Amygdala (tissue), 56 donors: ENCODE measurements at places on chromosomes 1 and 21.

GRCh38 chr1:241396747-241397681 lies 40.0 kb upstream of the RGS7 start:
- no peak for DNase-seq

GRCh38 chr1:47984175-47984789 lies 12.9 kb downstream of the TRABD2B start:
- no peak for DNase-seq

DNA sequence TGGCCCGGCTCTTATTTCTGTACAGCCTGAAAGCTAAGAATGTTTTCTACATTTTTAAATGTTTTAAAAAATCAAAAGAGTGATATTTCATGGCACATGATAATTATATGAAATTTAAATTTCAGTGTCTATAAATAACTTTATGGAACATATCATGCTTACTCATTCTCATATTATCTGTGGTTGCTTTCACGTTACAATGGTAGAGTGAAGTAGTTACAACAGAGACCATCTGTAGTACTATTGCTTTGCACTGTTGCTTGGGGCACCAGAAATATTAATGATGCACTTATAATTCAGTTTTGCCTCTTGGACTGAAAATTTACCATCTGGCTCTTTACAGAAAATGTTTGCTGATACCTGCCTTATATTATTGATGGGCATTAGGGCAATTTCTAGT lies 481.6 kb downstream of the PLPP3 start:
- no peak for DNase-seq

- DNase-seq, result no peak
Measured at GRCh38 chr1:183291802-183292514, 105.9 kb downstream of the LAMC2 start.

DNA sequence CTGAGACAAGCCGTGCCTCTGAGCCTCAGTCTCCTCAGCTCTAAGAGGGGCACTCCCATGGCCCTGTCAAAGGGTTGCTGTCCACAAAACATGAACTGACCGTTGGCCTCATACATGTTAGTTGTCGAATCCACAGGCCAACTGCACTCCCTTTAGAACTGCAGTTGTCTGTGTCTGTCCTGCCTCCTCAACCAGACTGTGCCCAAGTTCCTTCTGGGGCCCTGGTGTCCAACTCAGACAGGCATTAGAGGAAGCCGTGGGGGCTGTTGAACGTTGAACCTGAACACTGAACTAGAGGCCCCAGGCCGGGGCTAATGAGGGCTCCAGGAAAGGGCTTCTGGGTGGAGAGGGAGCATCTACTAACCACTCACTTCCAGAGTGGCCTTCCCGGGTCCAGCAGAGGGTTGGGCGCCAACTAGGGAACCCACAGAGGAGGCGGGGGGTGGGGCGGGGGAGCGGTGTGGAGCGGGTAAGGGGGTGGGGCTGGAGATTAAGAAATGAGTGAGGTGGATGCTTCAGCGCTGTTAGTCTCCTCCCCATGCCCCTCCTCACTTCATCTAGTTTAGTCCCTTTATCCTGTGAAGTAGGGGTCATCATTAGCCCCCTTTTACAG lies at the start of gene RAB42:
Gene RAB42 (plus strand): TSS at position 558 of the 613 bp plus-strand sequence. CDS start 247 bp downstream, outside the sequence.
- DNase-seq, result no peak

DNA sequence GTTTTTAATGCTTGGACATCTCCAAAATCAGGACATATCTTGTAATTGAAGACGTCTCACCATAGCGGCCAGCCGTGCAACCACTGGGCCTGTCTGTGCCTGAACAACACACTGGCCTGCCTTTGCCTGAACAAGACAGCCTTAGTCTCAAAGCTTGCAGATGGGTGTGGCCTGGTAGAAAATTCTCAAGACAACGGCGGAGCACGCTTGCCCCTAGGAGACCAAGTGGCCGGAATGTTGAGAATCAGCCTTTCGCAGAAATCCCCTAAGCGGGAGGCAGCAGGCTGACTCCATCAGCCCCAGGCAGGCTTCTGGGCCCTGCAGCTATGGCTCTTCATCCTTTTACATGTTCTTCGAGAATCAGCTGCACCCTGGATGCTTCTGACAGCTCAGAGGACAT lies 98.0 kb upstream of the C1orf174 start:
- no peak for DNase-seq

DNA sequence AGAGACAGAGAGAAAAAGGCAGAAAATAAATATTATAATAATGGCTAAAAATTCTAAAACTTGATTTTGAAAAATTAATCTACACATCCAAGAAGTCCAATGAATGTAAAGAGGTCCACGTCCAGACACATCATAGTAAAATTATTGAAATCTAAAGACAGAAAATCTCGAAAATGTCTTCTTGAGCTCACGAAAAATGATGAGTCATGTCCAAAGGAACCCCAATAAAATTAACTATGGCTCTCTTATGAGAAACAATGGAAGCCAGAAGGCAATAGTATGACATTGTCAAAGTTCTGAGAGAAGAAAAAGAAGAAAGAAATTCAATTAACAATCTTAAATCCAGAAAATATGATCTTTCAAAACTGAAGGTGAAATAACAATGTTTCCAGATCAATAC lies 84.6 kb downstream of the LRRIQ3 start:
- no peak for DNase-seq

DNA sequence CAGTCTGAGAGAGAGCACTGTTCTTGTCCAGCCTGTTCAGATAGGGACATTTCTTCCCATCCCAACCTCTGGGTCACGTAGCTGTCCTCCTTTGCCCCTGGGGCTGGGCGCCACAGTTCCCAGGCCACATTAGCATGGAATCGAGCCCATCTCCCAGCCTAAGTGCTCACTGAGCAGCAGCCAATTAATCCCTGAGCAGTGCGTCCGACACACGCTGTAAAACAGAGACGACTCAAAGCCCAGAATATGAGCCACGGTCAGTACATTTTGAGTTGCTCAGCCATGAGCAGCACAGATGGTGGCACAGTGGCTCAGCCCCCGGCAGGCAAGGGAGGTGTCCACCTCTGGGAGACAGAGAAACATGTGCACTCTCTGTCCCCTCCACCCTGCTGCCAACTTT lies 267.4 kb downstream of the NPHP4 start:
- DNase-seq, result no peak

GRCh38 chr1:76510672-76511557 lies 356.4 kb upstream of the ST6GALNAC5 start:
- DNase-seq, result no peak

GRCh38 chr1:86339014-86339812 lies 56.9 kb downstream of the ODF2L start:
- DNase-seq, result no peak

DNA sequence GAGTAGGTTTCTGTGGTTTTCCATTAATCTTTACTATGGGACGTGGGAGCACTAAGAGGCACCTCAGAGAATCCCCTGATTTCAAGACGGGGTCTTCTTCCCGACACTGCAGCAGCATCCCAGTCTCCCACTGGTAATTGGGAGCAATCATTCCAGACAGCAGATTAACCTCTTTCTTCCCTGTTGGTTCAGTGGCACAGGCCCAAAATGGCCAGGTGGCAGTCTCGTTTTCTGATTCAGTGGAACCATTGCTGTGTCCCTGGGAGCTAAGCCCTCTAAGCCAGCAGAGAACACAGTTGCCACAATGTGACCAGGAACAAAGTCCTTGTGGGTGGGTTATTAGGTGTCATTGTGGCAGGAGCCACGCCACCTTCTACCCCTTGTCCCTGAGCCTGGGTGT lies 342.1 kb downstream of the MATN1 start:
- no peak for DNase-seq

DNA sequence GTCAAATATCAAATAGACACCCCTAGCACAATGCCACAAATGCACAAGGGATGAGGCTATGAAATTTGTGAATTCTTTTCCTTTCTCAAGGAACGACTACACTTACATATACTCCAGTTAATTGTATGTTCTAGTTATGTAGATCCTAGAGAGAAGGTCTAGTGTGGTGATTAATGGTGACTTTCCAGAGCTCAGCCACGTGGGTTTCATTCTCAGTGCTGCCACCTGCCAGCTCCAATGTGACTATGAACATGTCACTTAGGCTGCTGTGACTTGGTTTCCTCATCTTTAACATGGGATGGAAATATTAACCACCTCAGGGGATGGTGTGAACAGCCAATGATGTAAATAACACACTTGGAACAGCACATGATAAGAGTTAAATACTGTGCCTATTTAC lies 138.3 kb downstream of the APP start:
- DNase-seq, result no peak

DNA sequence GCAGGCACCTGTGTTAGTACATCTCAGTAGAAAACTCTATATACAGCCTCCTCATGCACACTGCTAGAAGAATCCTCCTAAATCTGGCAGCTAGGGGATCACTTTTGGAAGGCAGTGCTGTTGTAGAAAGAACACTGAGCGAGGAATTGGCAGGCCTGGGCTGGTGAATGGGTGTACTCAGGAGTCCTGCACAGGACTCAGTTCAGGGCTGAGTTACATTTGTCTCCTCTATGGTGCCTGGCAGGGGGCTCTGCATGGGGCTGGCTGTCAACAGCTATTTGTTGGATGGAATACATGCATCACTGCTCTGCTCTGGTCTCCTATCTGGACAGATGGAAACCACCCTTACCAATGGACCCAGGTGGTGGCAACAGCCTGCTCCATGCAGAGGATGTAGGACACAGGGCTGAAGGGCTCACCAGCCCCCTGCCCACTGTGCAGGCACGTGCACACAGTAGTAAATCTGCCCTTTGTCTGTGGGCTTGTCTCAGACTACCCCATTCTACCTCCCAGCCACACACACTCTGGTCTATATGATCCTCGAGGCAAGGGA lies 74.2 kb downstream of the LRIG2 start:
- DNase-seq, result no peak

DNA sequence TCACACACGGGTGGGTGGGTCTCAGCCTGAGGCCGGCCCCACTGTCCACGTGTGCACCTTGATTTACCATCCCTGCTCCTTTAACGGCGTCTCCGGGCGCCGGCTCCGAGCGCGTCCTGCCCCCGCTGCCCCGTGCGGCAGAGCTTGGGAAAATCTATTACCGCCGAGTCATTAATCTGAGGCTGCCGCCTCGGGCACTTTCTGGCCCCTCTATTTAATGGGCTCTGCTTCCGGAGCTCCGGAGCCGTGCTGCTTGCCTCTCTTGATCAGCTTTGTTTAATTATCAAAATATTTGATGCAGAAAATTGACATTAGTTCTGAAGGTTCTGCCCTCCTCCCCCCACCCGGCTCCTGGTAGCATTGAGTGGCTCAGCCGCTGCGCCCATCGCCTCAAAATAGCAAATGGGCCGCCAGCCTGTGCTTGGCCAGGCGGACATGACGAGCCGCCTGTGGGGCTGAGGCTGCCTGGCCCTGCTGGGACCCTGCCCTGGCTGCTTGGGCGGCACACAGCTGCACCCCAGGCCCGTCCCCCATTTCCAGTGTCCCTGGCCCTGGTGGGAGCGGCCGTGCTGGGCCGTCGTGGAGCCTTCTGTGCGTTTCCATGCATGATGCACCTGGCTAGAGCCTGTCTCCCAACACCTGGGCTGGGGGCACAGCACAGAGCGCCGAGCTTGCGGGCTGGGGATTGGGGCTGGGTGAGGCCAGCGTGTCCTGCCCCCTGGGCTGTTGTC lies 81.6 kb upstream of the TTC34 start:
- no peak for DNase-seq
